CD4-positive, alpha-beta T cell treated with Interferon alpha-2 for 1 hour (primary cell): ENCODE measurements at places on chromosomes 7 and 10.

GRCh38 chr7:92768501-92769393, 67.6 kb downstream of the CDK6 start:
- DNase-seq, result no peak

GRCh38 chr10:112677689-112678088, 230.7 kb downstream of the VTI1A start:
- DNase-seq, result no peak

DNA sequence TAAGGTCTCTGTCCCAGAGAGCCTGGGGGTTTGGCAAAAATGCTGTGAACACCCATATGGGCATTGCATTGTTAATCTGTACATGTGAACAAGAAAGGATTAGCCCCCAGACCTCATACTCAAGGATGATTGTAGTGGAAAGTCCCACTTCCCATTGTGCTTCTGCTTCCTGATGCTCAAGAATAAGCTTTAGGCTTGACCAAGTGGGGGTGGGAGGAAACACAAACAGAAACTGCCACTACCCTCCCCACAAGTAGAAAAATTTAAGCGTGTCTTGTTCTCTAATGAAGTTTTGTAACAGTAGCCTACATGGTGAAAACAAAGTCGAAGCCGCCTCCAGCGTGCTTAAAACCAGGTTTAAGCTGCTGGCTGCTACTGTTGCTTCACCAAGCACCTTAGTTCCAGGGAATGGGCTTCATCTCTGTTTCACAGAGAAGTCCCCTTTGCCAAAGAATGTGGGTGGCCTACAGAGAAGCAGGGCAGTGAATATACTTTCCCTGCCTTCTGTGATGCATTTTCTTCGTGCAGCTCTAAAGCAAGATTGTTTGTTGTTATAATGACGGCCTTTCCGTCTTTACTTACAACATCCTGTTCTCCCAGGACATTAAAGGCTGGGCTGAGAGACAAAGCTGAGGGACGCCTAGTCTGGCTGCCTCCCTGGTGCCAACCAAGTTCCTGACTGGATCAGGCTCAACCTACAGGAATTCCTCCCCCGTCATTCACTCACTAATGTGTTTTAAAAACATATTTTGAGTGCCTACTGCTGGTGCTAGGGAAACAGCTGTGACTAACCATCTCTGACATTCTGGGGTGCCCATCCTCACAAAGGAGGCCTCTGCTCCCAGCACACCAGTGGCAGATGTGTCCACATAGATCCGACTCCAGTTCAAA, 32.1 kb upstream of the CCSER2 start:
- no peak for DNase-seq

DNA sequence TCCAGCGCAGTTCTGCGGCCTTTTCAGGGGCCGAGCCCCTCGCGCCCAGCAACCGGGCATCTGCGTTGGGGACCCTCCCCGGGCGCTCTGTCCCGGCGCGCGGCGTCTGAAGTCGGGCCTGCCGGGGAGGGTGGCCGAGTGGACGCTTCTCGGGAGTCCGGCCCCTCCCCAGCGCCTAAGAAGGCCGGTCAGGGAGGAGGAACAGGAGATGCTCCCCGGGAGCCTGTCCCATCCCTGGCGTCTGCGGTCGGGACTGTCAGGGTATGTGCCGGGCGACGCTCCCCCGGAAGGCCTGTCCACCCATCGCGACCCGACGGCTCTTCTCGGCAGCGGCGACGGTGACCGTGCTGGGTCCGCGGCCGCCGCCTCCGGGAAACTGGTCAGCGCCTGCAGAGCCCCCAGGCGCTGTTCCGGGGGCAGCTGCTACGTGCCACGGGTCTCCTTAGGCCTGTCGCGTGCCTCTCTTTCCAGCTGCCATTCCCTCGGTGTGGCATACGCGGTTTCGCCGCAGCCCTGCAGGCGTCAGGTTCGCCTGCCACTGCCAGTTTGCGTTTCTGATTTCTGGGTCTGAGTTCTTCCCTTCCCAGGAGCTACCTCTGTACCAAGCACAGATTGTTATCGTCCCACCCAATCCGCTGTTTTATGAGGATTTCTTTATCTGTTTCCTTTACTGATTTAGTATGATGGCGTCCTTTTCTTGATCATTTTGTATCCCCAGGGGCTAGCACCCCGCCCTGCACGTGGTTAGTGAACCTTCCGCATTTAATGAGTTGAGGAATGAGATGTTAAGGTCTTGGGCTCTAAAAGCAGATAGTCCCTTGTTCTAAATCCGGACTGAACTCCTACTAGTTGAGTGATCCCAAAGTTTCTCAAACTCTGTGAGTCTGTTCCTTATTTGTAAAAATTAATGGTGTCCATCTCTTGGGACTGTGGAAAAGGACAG, 782 bp downstream of the IFIT5 start:
- peak; percentile 68 for DNase-seq

DNA sequence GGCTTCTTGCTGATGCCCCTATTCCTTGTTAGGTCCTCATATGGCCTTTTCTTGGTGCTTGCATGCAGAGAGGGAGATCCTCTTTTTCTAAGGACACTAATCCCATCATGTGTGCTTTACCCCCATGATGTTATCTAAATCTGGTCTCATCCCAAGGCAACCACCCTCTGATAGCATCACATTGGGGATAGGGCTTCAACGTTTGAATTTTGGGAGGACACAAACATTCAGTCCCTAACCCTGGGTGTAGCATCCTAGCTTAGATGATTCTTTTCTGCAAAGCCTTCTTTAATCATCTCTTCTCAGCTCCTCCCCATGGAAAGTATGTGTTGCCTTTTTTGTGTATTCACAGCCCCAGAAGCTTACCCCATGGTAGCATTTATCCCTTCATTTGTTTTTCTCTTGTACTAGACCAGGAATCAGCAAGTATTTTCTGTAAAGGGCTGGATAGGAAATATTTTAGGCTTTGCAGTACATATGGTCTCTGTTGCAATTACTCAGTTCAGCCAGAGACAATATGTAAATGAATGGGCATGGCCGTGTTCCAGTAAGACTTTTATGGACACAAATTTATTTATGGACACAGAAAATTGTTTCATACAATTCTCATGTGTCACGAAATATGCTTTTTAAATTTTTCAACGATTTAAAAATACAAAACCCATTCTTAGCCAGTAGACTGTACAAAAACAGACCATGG, 101.5 kb upstream of the CSTF2T start:
- no peak for DNase-seq

DNA sequence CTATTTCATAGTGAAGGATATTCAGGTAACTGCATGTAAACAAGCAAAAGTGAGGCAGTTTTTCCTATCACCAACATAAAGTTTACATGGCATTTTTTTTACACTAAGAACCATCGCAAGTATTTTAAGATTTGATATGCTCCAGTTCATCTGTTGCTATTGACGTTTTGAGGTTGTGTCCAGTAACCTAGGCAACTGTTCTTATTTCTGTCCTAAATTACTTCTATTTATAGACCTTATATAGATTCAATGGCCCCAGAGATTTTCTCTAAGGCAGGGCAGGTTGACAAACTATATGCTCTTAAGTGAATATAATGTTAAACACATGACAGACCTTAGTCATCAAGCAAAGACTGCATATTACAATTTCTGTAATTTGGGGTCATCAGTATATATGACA, 830.2 kb upstream of the LRRTM3 start:
- DNase-seq, result no peak

- DNase-seq, result no peak
Observed at GRCh38 chr7:139682136-139683013, 95.4 kb downstream of the HIPK2 start.

DNA sequence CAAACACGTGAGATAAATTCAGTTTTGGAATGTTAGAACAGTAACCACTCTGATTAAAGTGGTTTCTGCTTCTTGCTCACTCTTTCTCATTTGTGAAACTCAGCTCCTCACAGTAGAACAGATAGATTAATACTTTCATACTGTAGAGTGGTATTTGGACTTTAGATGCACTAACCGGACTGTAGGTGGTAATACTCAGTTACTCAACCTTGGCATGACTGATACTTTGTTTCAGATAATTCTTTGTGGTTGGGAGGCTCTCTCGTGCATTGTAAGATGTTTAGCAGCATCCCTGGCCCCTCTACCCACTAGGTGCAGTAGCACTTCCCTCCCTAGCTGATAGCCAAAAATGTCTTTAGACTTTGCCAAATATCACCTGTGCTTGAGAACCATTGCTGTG, 37.6 kb downstream of the MCU start:
- no peak for DNase-seq

DNA sequence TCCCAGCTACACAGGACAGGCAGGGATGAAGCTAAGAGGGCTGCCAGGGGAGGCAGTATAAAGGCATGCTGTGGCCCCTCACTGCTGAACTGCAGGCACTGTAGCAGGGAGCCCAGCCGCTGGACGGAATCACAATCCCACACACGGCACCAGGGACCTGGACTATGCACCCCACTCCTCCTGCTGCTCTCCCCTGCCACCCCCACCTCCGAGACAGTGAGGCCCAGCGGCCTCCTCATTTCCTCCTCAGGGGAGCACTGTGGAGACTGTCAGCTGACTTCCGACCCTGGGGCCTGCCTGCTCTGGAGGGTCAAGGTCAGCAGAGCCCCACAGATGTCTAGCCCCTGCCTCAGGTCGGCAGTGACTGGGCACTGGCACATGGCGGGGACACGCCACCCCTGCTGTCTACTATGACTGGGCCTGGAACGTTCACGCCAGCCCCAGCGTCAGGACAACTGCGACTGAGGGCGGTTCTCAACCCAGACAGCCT, 92.7 kb downstream of the FAM53B start:
- peak; percentile 23 for DNase-seq

GRCh38 chr7:151416112-151416940, 6.5 kb upstream of the WDR86 start:
- no peak for DNase-seq

GRCh38 chr7:132996581-132997242, 85.2 kb downstream of the CHCHD3 start:
- no peak for DNase-seq

DNA sequence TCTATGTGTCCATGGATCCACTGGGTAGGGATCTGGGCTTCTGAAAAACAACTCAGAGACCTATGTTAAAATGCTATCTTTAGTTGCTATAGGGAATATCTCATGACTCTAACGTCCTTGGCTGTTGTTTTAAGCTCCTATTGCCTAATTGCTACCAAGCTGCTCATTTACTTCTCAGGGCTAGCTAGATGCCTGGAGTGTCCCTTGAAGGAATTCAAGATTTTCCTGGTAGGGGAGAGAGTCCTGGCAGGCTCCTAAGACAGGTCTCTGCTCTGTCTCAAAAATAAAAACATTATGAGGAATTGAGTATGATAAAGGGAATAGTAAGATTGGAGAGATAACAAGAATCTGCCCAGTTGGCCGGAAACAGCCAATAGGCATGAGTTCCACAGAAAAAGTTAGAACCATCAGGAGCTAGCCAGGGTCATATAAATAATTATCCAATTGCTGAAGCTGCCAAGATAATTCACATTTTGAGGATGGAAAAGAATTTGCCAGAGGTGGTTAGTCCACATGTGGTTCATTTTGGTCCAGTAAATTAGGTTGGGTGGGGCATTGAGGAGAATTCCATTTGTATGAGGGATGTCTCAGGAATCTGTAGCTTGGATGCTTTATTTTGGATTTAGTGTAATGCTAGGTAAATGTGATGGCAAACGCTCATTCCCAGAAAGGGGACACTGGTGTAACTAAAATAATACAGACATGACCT, 362.7 kb upstream of the VSTM2A start:
- DNase-seq, result no peak

DNA sequence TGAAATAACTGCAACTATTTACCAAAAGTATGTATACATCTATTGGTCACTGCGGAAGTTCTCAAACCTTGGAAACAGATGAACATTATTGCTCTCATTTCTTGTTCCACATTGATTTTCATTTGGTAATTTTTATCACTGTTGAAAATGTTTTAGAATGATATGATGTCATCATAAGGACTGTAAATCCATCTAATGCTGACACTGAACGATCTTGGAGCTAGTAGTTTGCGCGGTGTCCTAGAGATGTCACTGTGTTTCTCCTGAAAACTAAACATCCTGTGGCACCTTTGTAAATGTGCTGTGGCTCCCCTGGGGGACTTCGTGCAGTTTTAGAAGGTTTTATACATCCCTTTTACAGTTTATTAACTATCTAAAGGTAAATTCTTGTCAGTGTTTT, 73.5 kb downstream of the DNAJB9 start:
- DNase-seq, result no peak

DNA sequence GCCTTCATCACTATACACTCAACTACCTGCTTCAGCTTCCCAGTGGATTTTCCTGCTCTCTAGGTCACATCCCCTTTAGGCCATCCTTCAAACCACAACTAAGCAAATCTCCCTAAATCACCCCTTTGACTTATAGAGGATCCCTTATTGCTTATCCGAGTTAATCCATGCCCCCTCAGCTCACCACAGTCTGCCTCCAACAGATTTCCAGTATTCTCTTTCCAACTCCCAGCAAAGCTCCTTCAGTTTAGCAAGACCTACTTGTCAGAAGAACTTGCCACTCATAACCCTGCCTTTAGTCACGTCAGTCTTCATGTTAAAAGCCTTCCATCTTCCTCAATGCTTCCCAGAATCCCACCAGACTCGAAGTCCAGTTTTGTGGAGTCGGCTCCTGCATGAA, 38.6 kb downstream of the RAPGEF5 start:
- no peak for DNase-seq

DNA sequence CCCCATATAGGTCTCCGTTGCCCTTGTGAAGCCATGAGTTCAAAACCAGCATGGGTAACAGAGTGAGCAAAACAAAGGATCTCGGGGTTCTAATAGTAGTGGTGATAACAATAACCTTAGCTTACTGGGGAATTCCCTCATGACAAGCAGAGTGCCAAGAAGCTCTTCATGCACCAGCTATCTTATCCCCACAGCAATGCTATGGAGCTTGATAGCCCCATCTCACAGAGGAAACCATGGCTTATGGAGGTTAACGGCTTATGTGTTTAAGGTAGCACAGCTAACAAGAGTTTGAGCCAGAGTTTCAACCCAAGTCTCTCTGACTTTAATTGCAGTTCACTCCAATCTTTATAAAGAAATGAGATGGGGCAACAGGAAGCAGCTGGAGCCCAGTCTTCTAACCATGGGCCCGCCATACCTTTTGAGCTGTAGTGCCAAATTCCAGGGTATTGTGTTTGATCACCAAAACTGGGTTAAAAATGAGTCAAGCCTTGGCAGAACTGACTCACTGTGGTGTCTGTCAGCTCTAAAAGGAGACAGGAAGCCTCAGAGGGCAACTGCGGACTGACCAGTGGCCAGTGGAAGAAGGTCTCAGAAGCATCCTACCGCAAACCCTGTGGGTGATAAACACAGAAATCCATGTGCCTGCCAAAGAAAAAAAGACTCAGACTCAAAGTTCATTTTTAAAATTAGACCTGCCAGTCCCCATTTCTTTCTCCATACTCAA, 16.5 kb upstream of the PLAU start:
- DNase-seq, result no peak

DNA sequence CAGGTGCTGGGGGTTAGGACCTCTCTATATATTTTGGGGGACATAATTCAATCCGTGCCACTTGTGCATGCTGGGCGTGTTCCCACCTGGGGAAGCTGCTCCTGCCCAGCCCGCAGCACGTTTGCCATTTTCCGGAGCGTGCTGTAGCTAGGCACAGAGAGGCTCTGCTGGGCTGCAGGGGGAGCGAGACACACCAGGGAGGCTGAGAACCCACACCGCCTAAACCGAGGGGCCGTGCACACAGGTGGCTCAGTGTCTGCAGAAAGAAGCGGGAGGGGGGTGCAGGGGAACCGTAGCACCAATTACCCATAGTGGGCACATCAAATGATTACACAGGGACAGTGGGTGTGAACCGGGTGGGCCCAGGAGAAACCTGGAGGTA, 27.0 kb downstream of the PRKAG2 start:
- no peak for DNase-seq
